T-helper 2 cell treated with Interferon-gamma antibody and Interleukin-4, amounts not matched to agents 100 ng/mL and 5 ng/mL, for 36 hours (primary cell): ENCODE measurements at places on chromosomes 2 and 18. TPM values are rescaled to one million over a fixed set of nuclear protein-coding genes. Genes with fewer than 3 reads are reported as not detected.

Gene CHST9
- total RNA-seq, result not detected in 2 replicates

Gene CDH7
- total RNA-seq, result not detected in 2 replicates

Gene CYRIA
- total RNA-seq, result 0.70 and 0.80 TPM in 2 replicates

Gene CD28
- 117 and 126 TPM in 2 replicates for total RNA-seq

Gene HOXD12
- not detected in 2 replicates for total RNA-seq

Gene DSG4
- not detected in 2 replicates for total RNA-seq

Gene CD207
- total RNA-seq, result not detected in 2 replicates

Gene RAX
- not detected in 2 replicates for total RNA-seq

Gene DNER
- not detected in 2 replicates for total RNA-seq

Gene SLC35G4
- not detected in 2 replicates for total RNA-seq

Gene COL4A3
- not detected in 2 replicates for total RNA-seq

Gene FEV
- not detected in 2 replicates for total RNA-seq
